Cardiac fibroblast (primary cell): ENCODE measurements at places on chromosomes 5 and 9.
A peak's percentile ranks its signal among the peaks of the same experiment; 100 is the strongest.

- peak; percentile 45 for DNase-seq
Observed at GRCh38 chr9:87336407-87336806, 161.3 kb upstream of the DAPK1 start.

GRCh38 chr9:6126377-6126776, 89.2 kb upstream of the IL33 start:
- DNase-seq, result no peak

DNA sequence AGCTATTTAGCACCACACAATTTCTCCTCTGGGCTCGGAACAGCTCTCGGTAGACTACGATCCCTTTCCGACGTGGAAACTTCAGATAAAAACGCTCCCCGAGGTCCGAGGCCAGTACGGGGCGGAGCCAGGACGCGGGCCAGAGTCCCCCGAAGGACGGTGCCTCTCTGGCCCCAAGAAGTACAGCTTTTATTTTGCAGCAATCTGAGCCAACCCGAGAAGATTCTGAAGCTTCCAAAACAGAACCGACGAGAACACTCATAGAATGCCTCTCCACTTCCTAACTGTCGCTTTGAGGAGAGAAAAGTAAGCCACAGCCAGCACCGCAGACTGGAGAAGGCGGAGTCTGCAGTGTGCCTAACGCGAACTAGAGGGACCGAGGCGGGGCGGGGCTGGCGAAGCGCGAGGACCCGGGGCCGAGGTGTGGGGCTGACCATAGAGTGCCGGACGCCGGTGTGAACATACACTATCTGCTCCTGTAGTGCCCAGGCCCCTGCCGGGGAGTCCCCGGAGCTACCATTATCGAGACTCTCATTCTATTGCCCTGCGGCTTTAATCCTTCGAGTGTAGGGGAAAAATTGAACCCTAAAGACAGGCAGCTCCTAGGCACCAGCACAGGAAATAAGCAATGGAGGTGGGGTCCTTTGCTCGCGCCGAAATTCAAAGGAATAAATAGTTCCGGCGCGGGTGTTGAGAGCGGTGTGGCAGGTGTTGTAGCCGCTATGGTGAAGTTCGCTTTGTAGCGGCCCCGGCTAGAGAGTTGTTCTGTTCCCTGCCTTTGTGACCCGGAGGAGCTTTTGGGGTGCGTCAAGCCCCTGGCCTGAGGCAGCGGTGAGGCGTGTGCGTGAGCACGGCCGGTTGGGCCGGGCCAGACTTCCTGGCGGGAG, at the start of gene SMC2:
SMC2 (plus strand) TSS at position 663 of the 887 bp plus-strand sequence. CDS start 1,076 bp downstream, outside the sequence.
- peak; percentile 94 for DNase-seq

GRCh38 chr9:97501177-97501971, at the start of gene TMOD1:
Gene TMOD1, plus strand, starts transcription at chr9:97501666. Its CDS starts 22,523 bp downstream, at chr9:97524189.
- peak; percentile 34 for DNase-seq

DNA sequence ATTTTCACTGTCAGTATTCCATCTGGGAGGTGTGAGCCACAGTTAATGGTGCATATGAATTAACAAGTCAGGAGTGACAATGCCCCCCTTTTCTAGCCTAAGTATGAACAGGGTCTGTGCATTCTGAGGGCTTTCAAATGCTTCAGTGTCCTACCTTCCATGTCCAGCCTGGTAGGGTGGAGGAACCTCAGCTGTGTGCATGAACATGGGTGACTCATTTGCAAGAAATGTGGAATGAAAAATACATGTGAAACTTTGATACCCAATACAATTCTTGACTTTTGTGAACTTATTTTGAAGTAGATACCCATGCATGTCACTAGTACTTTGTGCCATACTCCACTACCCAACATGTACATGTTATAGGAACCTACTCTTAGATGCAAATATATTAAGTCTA, 375.8 kb downstream of the SEMA5A start:
- DNase-seq, result peak; percentile 40

GRCh38 chr5:83516377-83516776, 44.8 kb downstream of the VCAN start:
- no peak for DNase-seq

- peak; percentile 34 for DNase-seq
Observed at GRCh38 chr5:107570805-107571531, 99.8 kb downstream of the EFNA5 start.

- DNase-seq, result no peak
Observed at GRCh38 chr5:127260686-127261085, 29.9 kb upstream of the MEGF10 start.

- no peak for DNase-seq
Observed at GRCh38 chr9:4110562-4110961, 189.3 kb downstream of the GLIS3 start.

DNA sequence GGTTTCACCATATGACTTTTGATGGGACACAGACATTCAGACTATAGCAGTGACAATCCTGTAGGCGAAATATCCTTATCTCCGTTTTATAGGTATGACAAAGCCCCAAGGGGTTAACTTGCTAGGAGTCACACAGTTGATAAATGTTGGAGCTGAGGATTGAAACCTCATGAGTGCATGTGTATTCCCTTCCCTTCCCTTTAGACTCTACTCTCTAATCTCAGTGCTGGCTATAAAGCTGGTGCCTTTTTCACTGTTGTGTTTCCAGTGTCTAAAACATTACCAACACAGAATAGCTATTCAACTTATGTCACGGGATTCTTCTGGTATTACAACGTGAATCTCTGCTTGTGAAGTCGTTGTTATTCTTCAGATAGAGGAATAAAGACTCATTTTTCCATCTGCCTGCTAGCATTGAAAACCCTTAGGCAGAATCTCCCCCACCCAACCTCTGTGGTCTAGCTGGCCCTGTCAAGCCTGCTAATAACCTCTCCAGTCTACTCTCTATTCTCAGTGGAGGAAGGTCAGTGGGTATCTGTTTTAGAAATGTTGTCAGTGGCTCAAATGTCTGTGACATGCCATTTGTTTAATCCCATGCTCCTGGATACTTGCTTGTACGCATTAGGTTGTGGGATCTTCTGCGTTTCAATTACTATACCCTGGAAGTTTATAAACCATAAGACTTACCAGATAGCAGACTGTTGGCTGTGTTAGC, 121.2 kb downstream of the TLE4 start:
- no peak for DNase-seq

GRCh38 chr9:14866200-14866749, 44.0 kb downstream of the FREM1 start:
- no peak for DNase-seq

- peak; percentile 13 for DNase-seq
Observed at GRCh38 chr9:97954550-97954989, 16.6 kb upstream of the HEMGN start.

DNA sequence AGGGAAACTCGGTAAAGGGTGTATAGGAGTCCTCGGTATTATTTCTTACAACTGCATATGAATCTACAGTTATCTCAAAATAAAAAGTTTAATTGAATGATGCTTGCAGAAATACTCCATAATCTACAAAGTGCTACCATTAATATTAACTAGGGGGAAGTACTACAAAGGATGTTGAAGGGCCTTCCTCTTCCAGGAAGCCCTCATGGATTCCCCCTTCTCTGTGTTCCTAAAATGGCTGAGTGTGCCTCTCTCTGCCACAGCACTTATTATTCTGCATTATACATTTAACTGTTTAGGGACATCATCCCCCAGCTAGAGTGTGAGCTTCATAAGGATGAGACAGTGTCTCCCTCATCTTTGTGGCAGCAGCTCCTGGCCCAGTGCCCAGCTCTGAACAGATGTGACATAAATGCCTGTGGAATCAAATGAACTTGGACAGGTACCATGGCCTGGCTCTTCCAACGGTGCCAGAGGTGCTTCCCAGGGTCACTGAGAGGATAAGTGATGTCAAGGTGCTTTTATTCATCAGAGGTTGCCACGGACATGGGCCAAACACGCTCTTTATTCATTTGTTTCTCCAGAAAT, 99.5 kb downstream of the PAX5 start:
- DNase-seq, result no peak

- DNase-seq, result no peak
Observed at GRCh38 chr5:74396913-74397622, 243.5 kb downstream of the ENC1 start.

- DNase-seq, result peak; percentile 46
Observed at GRCh38 chr5:60382716-60383115, 317.2 kb downstream of the DEPDC1B start.

GRCh38 chr5:74638544-74638969, 2.0 kb downstream of the ENC1 start:
- no peak for DNase-seq

GRCh38 chr5:75756981-75757380, 39.7 kb upstream of the POC5 start:
- no peak for DNase-seq

DNA sequence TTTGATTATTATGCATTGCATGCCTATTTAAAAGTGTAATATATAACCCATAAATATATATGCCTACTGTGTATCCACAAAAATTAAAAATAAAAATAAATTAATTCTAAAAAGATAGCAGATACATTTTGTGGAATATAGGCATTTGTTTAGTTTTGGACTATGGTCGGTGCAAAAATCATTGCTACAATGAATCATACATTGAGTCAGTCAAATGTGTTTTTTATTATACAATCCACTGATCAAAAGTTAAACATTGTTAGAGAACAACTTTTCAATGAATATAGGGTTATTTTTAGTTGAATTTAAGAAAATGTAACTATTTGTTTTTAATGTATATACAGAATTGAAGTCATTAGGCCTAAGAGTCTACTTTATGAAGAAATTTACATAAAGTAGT, 885.9 kb downstream of the EFNA5 start:
- DNase-seq, result no peak

GRCh38 chr5:91848453-91848852, 465.3 kb upstream of the ARRDC3 start:
- peak; percentile 23 for DNase-seq

DNA sequence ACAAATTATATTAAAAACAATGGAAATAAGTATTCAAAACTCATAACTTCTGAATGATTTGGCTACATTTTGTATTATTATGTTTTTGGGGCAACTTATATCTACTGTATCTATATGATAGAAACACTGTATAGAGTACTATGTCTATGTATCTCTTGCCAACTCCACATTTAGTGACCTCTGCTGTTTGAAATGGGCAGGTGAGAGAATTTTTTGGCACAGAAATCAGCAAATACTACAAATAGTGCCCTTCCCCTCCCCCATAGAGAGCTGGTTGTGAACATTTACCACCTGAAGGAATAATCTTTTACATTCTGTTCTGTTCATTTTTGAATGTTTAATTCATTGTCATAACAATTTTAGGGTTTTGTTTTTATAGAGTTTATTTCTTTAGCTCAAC, 545.3 kb downstream of the PDE4D start:
- no peak for DNase-seq

GRCh38 chr9:111065414-111065813, 27.1 kb upstream of the LPAR1 start:
- DNase-seq, result no peak

DNA sequence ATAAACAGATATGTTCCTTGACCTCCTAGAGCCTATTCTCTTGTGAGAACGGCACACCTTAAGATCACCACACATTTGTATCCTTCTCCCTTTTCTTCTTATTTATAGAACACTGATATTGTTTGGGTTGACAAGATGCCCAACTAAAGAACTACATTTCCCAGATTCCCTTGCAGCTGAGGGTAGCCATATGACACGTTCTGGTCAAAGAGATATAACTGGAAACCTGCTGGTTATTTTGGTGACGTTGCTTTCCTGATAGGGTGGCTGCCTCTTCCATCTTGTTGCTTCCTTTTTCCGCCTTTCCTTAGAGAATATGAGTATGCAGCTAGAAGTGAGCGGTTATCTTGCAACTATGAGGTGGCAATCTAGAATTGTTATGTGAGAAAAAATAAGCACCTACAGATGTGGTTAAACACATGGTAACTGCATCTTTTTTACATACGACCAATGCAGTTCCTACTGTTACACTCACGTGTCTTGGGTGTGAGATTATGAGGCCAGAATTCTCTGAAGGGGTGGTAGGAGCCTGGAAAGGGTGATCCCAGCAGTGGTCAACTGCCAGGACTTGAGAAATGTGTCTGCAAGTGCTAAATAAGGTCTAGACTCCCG, 72.9 kb downstream of the SEC61B start:
- peak; percentile 27 for DNase-seq

DNA sequence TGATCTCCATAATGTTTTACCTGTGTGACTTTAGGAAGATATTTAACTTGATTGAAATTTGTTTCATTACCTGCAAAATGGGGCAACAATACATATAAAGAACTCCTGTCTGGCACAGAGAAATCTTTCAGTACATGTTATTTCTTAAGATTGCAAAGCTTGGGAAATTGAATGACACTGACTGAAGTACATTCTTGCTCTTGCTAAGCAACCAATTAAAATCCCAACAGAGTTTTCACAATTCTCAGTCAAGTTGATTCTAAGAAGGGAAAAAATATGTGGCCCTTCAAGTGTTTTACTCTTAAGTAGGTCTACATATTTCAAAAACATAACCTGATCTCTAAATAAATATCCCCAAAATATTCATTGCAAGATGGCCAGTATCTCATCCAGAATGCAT, 2187.0 kb upstream of the ACO1 start:
- DNase-seq, result no peak

GRCh38 chr5:138843316-138844124, 31.6 kb downstream of the LRRTM2 start:
- peak; percentile 41 for DNase-seq

DNA sequence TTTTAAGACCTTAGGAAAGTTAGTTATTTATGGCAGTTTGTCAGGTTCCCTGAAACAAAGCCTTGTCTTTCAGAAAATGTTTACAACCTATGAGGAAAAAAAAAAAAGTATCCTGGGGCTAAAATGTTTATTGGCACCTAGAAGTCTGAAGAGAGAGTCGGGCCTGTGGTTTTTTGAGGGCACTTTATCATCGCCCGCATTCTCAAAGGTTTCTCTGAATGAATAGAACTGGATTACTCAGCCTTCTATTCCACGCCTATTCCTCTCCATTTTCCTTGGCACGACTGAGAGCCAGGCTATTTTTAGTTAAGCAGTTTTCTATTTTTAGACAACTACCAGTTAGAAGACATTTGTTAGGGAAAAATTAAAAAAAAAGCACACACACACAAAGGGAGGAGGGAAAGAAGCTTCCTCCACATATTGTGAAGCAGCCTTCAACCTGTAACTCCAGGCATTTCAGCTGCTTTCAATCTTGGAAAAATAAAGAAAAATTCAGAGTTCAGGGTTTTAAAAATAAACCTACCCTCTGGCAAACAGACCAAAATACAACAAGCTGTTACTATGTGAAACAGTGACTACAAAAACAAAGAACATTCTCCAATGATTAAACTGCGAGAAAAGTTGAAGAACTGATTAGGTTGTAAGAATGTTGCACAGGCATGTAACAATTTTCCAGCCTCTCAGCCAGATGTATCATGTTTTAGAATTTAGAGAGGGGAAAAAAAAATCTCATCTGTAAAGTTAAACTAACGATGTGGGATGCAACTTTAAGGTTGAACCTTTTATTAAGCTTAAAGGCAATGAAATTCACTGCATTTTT, 97.0 kb downstream of the MEF2C start:
- DNase-seq, result peak; percentile 95
